ENCODE measurements at places on chromosomes 16 and 17. TPM values are rescaled to one million over a fixed set of nuclear protein-coding genes. Genes with fewer than 3 reads are reported as not detected.

The TAOK1 gene
- 123 TPM for total RNA-seq

GRCh38 chr17:561116-561515 is 153.5 kb downstream of the VPS53 start:
- no peak overlapping the region for H3K4me3 ChIP-seq
- peaks cover 2% of the 10 kb centered on the region for H3K4me1 ChIP-seq
- peaks cover 40% of the 10 kb centered on the region for H3K36me3 ChIP-seq
- DNase-seq: no peak

DNA sequence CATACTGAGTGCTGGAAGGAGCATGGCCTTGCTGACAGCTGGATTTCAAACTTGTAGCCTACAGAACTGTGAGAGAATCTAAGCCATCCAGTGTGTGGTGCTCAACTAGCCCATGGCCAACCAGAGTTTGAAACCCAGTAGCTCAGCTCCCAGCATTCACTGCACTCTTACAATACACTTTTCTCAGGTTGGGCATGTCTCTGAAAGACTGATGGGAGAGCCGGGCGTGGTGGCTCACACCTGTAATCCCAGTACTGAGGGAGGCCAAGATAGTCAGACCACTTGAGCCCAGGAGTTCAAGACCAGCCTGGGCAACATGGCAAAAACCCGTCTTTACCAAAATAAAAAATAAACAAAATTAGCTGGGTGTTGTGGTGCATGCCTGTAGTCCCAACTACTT is 3.8 kb downstream of the CPNE2 start:
- no peaks in the 10 kb centered on the region for H3K27me3 ChIP-seq
- H3K27ac ChIP-seq: no peak overlapping the region
- DNase-seq: no peak
- H3K4me1 ChIP-seq: peaks cover 53% of the 10 kb centered on the region
- H3K4me3 ChIP-seq: no peak overlapping the region
- H3K36me3 ChIP-seq: peaks cover 26% of the 10 kb centered on the region

- H3K27ac ChIP-seq: no peak overlapping the region
- H3K4me3 ChIP-seq: no peak overlapping the region
- peaks cover 48% of the 10 kb centered on the region for H3K36me3 ChIP-seq
- H3K4me1 ChIP-seq: peaks cover 12% of the 10 kb centered on the region
These were observed 9.1 kb downstream of the TFAP4 start for GRCh38 chr16:4263504-4264436.

Measured in spinal cord (tissue), 10 donors.